ENCODE measurements at places on chromosomes 3 and 15. TPM values are rescaled to one million over a fixed set of nuclear protein-coding genes. Genes with fewer than 3 reads are reported as not detected.

- no peak for DNase-seq
Measured at GRCh38 chr15:51908316-51908715, 63.3 kb downstream of the LEO1 start.

DNA sequence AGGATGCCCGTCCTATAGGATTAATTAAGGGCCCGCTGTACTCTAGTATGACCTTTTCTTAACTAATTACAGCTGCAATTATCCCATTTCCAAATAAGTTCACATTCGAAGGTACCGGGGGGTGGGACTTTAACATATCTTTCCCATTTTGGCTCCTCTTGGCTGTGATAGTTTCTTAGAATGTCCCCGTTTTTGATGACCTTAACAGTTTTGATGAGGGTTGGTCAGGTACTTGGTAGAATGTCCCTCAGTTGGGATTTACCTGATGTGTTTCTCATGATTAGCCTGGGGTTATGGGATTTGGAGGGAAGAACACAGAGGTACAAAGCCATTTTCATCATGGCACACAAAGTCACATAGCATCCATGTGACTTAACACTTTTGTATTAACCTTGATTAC is 18.2 kb downstream of the RTP1 start:
- DNase-seq, result no peak

DNA sequence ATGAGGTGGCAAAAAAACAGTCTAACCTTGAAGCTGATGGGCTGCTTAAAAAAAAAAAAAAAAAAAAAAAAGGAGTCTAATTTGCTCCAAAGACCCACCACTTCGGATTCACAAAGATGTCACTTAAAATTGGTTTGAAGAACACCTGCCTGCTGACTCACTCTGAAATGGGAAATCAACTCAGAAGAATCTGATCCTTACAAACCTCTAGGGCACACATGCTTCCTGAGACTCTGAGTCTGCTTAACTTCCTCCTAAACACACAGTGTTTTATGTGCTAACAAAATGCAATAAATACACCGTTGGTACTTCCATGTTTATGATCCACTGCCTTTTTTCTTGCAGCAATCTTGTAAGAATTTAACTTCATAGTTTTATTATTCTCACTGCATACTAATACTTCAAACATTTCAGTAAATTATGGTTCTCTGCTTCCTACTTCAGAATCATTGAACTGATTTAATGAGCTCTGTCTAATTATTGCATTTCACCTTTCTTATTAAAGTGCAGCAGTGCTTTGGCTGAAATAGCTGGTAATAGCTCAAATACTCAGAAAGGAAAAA is 73.0 kb upstream of the FRMD4B start:
- DNase-seq, result no peak

GRCh38 chr3:64222501-64223111 is 2.7 kb downstream of the PRICKLE2 start:
- DNase-seq, result no peak

GRCh38 chr3:166425900-166426611 is 588.8 kb upstream of the BCHE start:
- DNase-seq, result no peak

Gene COPS2
- 78.9 TPM for total RNA-seq

GRCh38 chr3:2861120-2861519 is 249.1 kb downstream of the IL5RA start:
- no peak for DNase-seq

GRCh38 chr3:66507423-66508260 is 6.8 kb upstream of the LRIG1 start:
- no peak for DNase-seq

Gene PLA2G4D
- total RNA-seq, result not detected

DNA sequence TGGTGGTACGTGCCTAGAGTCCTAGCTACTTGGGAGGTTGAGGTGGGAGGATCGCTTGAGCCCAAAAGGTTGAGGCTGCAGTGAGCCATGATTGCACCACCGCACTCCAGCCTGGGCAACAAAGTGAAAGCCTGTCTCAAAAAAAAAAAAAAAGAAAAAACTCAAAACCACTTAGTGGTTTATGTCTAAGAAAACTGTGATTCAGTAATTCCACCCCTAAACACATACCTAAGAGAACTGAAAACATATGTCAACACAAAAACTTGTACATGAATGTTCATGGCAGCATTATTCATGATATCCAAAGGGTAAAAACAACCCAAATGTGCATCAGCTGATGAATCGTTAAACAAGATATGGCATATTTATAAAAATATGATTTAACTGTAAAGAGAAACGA is 14.3 kb downstream of the SPG21 start:
- no peak for DNase-seq

GRCh38 chr3:40078590-40078989 is 230.9 kb upstream of the EIF1B start:
- no peak for DNase-seq

- no peak for DNase-seq
Measured at GRCh38 chr3:136862617-136863322, 762 bp downstream of the NCK1 start.

Gene SLC12A8
- 2.3 TPM for total RNA-seq

GRCh38 chr3:153621953-153622352 is 459.9 kb downstream of the RAP2B start:
- DNase-seq, result no peak

GRCh38 chr3:61090389-61091169 is 160.7 kb downstream of the FHIT start:
- no peak for DNase-seq

Gene KLHL40
- total RNA-seq, result not detected

DNA sequence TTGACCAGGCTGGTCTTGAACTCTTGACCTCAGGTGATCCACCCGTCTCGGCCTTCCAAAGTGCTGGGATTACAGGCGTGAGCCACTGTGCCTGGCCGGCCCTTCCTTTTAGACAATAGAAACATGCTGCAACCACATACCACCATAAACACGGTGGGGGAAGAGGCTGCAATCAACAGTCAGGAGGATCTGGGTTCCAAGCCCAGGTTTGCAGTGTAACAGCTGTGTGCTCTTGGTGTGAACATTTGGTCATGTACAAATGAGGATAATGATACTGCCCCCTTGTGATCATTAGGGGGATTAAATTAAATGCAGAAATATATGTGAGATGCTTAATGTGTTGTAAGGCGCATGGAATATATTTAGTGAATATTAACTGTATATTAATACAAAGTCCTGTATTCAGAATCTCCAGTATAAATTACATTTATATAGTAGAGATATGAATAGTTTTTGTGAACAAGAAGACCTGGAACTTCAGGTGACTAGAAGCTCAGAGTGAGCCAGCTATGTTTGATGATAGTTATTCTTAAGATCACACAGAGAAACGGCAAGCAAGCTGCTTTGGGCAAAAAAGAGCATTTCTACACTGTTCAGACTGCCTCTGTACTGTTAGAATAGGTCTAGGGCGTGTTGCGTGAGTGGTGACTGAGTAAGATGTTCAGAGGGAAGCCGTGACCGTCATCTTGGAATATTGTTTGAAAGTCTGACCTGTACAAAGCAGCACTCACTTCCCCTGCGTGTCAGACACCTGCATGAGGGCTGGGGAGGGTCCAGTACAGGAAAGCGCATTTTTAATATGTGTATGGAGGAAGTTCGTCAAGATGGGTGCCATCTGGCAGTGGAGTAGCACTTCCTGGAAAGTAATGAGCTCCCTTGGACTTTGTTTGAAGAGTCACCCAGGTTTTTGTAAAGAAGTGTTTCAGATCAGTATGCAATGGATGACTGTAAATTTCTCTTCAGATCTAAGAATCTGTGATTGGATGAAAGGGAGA is 125.8 kb downstream of the PGPEP1L start:
- DNase-seq, result no peak

DNA sequence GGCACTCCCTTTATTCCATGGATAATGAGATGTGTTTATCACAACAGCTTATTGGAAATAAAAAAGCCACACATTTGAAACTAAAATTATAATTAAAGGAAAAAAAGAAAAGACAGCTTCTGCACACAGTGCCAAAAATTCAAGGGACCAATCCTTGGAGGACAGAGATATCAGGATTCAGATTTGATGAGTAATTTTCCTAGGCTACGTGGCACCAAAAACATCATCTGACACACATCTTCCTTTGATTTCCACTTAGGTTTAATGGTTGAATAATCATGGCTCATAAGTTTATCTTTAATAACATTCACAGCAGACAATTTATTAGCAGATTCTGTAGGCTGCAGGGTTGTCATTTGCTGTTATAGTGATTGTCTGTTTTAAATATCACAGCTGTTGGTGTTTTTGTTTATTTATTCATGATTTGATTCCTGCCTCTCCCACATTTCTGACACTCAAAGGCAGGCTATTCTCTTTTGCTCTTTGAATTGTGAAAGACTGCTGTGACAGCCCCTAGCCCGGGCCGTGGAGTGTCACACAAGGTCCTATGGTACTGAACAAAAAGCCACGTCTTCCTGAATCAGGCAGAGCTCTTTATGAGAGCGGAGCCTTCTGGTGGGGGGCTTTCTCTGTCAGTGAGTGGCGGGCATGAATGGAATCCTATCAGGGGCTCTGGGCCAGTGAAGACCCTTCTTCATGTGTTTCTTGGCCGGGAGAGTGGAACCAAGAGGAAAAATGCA is 708.5 kb downstream of the SQOR start:
- no peak for DNase-seq

DNA sequence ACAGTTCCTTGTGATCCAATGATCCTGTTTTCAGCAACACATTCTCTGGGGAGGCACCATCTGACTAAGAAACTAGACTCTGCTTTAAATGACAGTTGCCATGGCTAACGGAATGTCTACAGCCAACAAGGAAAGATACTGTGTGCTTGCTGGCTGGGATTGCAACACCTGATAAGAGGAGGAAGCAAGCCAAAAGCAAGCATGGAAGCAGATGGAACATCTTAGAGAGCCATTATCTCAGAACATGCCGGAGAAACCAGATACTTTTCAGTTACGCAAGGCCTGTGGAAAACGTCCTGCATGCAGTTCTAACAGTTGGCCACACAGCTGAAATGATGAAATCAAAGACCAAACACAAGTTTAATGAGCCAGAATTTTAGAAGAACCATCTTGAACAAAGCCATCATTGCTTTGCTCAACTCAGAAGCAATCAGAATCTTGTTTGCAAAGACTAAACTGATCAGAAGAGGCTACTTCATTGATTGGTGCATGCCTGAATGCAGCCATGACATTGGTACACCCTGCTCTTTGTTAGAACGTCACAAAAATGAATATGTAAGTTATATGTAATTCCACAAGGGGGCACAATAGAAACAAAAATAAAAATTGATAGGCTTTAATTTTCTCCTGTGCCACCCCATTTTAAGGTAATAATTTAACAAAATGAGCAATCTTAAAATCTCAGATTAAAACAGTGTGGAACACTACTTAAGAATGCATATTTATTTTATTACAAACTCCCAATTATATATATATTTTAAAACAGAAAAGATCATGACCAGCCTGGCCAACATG is 50.8 kb downstream of the GXYLT2 start:
- DNase-seq, result no peak

DNA sequence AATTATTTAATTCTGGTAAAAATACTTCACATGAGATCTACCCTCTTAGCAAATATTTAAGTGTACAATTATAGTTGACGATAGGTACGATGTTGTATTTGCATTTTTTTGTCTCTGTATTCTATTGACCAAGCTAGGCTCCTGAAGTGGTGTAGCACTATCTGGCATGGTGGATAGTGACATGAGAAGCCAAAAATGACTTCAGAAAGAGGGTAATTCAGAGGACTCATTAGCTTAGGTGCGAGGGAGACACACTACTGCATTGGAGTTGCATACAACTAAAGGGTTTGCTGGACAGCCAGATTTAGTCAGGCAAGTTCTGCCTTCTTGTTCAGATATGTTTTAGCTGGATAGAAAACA is 50.6 kb downstream of the KBTBD8 start:
- no peak for DNase-seq

Gene TM6SF1
- 12.4 TPM for total RNA-seq

DNA sequence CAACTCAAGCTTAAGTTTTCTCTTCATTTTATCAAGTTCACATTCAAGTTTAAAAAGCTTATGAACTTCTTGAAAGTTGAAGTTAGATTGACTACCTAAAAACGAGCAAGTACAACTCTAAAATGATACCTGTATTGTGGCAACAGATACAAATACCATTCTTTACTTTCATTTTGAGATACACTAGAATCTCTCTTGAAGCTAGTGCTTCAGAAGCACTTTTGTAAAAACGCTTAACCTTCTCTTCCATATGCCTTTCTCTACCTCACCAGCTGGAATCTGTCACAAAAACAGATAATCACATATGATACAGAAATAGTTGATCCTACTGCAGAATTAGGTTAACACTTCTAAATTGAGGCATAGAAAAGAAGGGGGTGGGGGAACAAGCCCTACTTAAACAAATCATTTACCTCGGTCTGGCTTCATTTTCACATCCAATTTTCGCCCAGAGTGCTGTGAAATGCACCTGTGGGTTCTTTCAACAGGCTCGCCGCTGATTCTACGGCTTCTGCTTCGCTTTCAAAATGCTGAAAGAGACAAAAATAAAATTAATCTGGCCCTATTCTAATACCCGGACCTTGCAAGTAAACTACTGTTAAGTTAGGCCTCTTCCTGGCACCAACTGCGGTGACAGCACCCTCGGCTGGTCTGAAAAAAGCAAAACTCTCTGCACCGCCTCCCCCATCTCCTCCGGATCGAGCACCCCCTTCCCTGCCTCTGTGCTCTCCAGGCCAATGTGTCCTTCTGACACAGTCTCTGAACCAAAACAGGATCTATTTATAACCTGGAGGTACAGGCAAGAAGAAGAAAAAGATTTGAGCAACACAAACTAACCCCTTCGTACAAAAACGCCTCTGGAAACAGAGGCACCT is 1.4 kb downstream of the ATOSA start:
- no peak for DNase-seq

DNA sequence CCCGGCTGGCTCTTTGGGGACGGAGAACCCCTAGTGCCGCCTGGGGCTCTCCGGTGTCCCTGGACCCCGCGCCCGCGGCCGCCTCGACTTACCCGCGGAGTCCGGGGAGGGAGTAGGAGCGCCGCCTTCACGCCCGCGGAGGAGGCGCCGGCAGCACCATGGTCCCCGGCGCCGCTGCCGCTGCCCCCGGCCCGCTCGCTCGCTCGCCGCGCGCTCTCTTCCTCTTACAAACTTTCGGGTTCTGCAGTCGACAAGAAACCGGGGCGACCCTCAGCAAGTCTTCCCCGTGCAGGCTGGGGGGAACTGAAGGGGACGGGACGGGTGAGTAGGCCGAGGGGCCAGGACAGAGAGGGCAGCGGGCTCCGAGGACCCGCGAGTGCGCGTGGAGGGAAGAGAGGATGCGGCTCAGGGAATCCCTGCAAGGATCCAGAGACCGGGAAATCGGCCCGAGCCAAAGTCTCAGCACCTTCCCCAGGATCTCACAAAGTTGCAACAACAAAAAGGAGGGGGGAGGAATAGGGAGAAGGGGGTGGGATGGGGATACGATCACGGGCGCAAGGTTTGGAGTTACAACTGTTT is 2.0 kb downstream of the FOXP1 start:
- no peak for DNase-seq

Gene OR5K2
- total RNA-seq, result not detected

- no peak for DNase-seq
Measured at GRCh38 chr3:4232798-4233197, 70.4 kb upstream of the SETMAR start.

DNA sequence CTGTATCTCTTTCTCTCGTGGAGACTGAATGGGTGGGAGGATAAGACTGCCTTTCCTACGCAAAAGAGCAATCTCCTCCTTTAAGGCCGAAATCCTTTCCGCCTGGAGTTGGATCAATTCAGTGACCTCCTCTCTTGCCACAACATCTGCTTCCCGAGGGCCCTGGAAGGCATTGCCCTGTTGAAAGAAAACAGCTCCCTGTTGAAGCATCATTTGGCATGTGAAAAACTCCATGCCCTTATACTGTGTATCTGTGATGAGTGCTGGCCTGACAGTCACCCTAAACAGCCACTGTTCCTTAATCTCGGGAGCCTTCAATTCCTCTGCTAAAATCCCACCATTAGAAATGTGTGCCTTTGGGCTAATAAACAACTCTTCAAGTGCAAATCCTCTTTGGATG is 80.2 kb downstream of the BOC start:
- DNase-seq, result no peak

Gene PP2D1
- total RNA-seq, result not detected
